ENCODE measurements at places on chromosomes 7 and 10. TPM values are rescaled to one million over a fixed set of nuclear protein-coding genes. Genes with fewer than 3 reads are reported as not detected.

Gene HMX2
- not detected for total RNA-seq

Gene ABCC2
- 1.1 TPM for total RNA-seq

Gene PPIF
- 173 TPM for total RNA-seq

Gene NOS3
- total RNA-seq = 9.9 TPM

Gene PILRB
- total RNA-seq = 33.7 TPM

Gene FAM20C
- 3.6 TPM for total RNA-seq

Gene MLXIPL
- total RNA-seq = not detected

Gene ENTPD1
- total RNA-seq = 6.7 TPM

Gene TMEM270
- total RNA-seq = not detected

Gene RPEL1
- total RNA-seq = not detected

DNA sequence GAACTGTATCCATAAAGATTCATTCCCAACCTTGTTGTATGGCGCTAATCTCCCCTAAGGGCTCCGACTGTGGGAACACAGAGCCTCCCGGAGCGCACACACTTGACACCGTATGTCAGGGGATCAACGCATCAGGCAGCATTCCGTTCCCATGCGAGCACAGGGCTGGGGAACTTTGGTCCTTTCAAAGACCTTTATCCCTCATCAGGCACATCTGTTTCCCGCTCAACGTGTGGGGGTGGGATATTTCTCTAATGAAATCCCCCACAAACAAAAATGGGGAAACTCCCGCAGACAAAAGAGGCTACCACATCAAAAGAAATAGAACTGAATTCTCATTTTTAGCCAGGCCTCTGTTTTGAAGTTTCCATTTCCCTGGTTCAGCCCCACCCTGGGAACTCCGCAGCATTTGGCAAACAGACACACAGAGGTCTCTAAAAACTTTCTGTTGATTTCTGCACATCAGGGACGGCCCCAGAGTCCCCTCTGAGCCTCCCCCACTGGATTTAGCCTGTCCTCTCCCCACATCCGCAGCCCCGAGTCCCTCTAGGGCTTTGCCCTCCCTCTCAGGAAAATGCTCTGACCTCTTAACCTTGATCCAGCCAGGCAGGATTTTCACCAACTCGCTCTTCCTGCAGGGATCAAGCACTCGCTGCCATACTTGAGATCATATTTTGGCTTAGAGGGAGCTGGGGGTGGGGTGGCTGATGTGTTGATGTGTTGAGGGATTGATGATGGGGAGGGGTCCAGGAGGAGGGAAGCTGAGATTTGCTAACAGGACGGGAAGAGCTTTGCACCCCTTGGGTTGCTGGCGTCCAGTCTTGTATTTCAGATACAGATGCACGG lies 6.6 kb downstream of the CPA5 start:
- no peak overlapping the region for H3K27ac ChIP-seq
- H3K4me1 ChIP-seq = no peaks in the 10 kb centered on the region
- no peak overlapping the region for H3K4me3 ChIP-seq
- H3K27me3 ChIP-seq = peaks cover 3% of the 10 kb centered on the region

DNA sequence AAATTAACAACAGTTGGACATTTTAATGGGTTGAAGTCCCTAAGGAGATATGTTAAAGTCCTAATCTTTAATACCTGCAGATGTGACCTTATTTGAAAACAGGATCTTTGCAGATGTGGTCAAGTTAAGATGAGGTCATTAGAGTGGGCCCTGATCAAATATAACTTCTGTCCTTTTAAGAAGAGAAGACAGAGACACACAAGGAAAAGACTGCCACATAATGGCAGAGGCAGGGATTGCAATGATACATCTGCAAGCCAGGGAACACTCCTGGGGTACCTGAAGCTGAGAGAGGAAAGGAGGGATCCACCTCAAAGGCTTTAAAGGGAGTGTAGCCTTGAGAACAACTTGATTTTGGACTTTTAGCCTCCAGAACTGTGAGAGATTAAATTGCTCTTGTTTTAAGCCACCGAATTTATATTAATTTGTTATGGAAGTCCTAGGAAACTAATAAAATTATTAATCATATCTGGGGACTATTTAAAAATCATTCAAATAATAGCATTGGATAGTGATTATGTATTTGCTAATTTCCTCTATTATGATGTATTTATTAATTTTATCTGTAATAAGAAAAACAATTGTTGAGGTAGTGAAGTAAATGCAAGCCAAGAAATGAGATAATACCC lies 700.0 kb upstream of the PCDH15 start:
- H3K4me1 ChIP-seq = no peaks in the 10 kb centered on the region
- no peaks in the 10 kb centered on the region for H3K27me3 ChIP-seq
- H3K36me3 ChIP-seq = no peaks in the 10 kb centered on the region
- H3K4me3 ChIP-seq = no peak overlapping the region

DNA sequence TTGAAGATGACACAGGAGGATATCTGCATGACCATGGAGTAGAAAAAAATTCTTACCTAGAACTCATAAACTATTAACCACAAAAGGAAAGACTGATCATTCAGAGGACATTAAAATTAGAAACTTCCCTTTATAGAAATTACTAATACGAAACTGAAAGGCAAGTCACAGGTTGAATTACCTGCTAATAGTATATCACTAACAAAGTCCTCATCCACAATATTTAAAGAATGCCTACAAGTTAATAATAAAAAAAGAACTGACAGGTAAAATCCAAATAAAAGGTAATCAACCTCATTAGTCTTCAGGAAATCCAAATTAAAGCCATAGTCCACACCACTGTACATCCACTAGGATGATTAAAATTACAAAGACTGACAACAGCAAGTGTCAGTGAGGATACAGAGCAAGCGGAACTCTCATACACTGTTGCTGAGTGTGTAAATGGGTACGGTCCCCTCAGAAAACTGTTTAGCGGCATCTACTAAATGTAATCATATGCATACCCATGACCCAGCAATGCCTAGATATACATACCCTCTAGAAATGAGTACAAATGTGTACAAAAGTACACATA lies 71.2 kb downstream of the ARHGAP21 start:
- no peaks in the 10 kb centered on the region for H3K27me3 ChIP-seq
- no peak for DNase-seq
- no peaks in the 10 kb centered on the region for H3K4me1 ChIP-seq
- H3K27ac ChIP-seq = no peak overlapping the region
- no peak overlapping the region for H3K4me3 ChIP-seq

- peaks cover 10% of the 10 kb centered on the region for H3K4me1 ChIP-seq
- H3K4me3 ChIP-seq = no peak overlapping the region
- H3K36me3 ChIP-seq = no peaks in the 10 kb centered on the region
- H3K27me3 ChIP-seq = no peaks in the 10 kb centered on the region
- H3K27ac ChIP-seq = no peak overlapping the region
Measured at GRCh38 chr10:30413996-30414576, 19.9 kb upstream of the MAP3K8 start.

GRCh38 chr10:23291551-23292334 lies 52.9 kb downstream of the C10orf67 start:
- H3K36me3 ChIP-seq = no peaks in the 10 kb centered on the region
- no peak overlapping the region for H3K27ac ChIP-seq
- H3K4me1 ChIP-seq = no peaks in the 10 kb centered on the region
- no peak overlapping the region for H3K4me3 ChIP-seq
- H3K27me3 ChIP-seq = no peaks in the 10 kb centered on the region

GRCh38 chr7:114650491-114650890 lies 235.9 kb downstream of the FOXP2 start:
- H3K27me3 ChIP-seq = no peaks in the 10 kb centered on the region
- no peaks in the 10 kb centered on the region for H3K4me1 ChIP-seq
- DNase-seq = no peak
- H3K36me3 ChIP-seq = no peaks in the 10 kb centered on the region

- H3K36me3 ChIP-seq = peaks cover 47% of the 10 kb centered on the region
- no peaks in the 10 kb centered on the region for H3K27me3 ChIP-seq
- H3K4me1 ChIP-seq = no peaks in the 10 kb centered on the region
- no peak overlapping the region for H3K4me3 ChIP-seq
Measured at GRCh38 chr7:98995111-98995510, 116.8 kb downstream of the TRRAP start.

- H3K4me3 ChIP-seq = no peak overlapping the region
- H3K27me3 ChIP-seq = no peaks in the 10 kb centered on the region
- H3K27ac ChIP-seq = no peak overlapping the region
- no peaks in the 10 kb centered on the region for H3K36me3 ChIP-seq
- peaks cover 5% of the 10 kb centered on the region for H3K4me1 ChIP-seq
Measured at GRCh38 chr10:132392811-132393694, 3.9 kb upstream of the PWWP2B start.

DNA sequence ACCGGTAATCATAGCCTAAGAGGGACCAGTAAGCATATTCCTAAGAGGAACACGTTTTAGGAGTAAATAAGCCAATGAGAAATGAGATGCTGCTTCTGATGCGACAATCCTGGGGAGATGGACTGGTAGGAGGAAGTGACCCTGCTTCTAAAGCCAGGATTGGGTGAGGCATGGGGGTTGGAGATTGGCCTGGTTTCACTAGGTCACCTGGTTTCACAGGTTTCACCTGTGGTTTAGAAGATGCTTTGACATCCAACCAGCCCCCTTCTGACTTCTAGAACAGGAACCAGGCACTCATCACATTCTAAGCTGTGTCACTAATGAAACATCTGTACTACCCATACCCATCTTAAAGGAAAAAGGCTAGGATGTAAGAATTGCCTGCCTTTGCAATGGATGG lies 53.0 kb upstream of the BAMBI start:
- H3K27me3 ChIP-seq = no peaks in the 10 kb centered on the region
- no peak overlapping the region for H3K4me3 ChIP-seq
- H3K36me3 ChIP-seq = no peaks in the 10 kb centered on the region
- H3K27ac ChIP-seq = no peak overlapping the region
- no peak for DNase-seq

- DNase-seq = no peak
- no peaks in the 10 kb centered on the region for H3K4me1 ChIP-seq
- no peak overlapping the region for H3K4me3 ChIP-seq
Measured at GRCh38 chr7:8480527-8480926, 47.1 kb downstream of the NXPH1 start.

- H3K4me3 ChIP-seq = no peak overlapping the region
- DNase-seq = no peak
- H3K27me3 ChIP-seq = no peaks in the 10 kb centered on the region
- H3K4me1 ChIP-seq = peaks cover 24% of the 10 kb centered on the region
- no peak overlapping the region for H3K27ac ChIP-seq
Measured at GRCh38 chr7:5854738-5855137, 25.9 kb upstream of the OCM start.

GRCh38 chr7:45072131-45073030 lies 16.4 kb downstream of the NACAD start:
- DNase-seq = no peak
- peaks cover 90% of the 10 kb centered on the region for H3K36me3 ChIP-seq
- H3K27me3 ChIP-seq = no peaks in the 10 kb centered on the region

DNA sequence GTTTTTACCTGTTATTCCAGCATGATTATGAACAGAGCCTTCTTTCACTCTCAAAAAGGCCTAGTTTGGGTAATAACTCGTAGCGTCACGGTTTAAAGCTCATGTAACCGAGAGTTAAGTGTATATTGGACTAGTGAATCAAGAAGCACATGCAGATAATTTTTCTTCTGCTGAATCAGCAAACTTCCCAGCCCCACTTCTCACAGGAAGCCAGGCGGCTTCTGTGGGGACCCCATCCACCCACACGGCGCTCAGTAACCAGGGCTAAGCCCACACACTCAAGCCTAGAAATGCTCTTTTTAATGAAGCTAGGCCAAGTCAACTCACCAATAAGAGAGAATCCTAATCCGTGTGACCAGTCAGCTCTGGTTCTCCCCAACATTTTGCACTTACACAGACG lies 191.2 kb upstream of the MGMT start:
- H3K27me3 ChIP-seq = no peaks in the 10 kb centered on the region
- H3K4me1 ChIP-seq = no peaks in the 10 kb centered on the region
- no peaks in the 10 kb centered on the region for H3K36me3 ChIP-seq
- DNase-seq = no peak

DNA sequence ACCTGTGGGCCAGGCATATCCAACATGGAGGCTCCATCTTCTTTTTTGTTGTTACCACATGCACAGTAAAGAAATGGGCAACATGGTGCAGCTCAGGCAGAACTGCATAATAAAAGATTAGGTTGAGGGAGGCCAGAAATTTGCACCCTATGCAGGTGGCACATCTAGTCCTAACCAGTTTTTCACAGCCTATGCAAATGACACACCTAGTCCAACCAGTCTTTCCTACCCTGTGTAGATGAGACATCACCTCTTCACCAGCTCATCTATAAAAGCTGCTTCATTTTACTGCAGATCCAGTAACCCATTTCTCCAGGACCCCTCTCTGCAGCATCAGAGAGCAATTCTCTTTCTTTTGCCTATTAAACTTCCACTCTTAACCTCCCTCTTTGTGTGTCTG lies 411.0 kb upstream of the PCDH15 start:
- no peaks in the 10 kb centered on the region for H3K4me1 ChIP-seq
- no peaks in the 10 kb centered on the region for H3K36me3 ChIP-seq
- no peak overlapping the region for H3K27ac ChIP-seq
- no peaks in the 10 kb centered on the region for H3K27me3 ChIP-seq

GRCh38 chr7:40194745-40195144 lies 59.9 kb downstream of the SUGCT start:
- no peak for DNase-seq
- H3K27ac ChIP-seq = no peak overlapping the region
- no peak overlapping the region for H3K4me3 ChIP-seq
- no peaks in the 10 kb centered on the region for H3K27me3 ChIP-seq

GRCh38 chr7:80622541-80622940 lies 15.9 kb upstream of the CD36 start:
- H3K27ac ChIP-seq = no peak overlapping the region
- no peaks in the 10 kb centered on the region for H3K27me3 ChIP-seq
- H3K4me1 ChIP-seq = no peaks in the 10 kb centered on the region
- H3K36me3 ChIP-seq = no peaks in the 10 kb centered on the region
- no peak for DNase-seq
- H3K4me3 ChIP-seq = no peak overlapping the region

- H3K4me1 ChIP-seq = no peaks in the 10 kb centered on the region
- H3K27me3 ChIP-seq = no peaks in the 10 kb centered on the region
- DNase-seq = no peak
Measured at GRCh38 chr10:99365736-99366135, 36.6 kb downstream of the CNNM1 start.

DNA sequence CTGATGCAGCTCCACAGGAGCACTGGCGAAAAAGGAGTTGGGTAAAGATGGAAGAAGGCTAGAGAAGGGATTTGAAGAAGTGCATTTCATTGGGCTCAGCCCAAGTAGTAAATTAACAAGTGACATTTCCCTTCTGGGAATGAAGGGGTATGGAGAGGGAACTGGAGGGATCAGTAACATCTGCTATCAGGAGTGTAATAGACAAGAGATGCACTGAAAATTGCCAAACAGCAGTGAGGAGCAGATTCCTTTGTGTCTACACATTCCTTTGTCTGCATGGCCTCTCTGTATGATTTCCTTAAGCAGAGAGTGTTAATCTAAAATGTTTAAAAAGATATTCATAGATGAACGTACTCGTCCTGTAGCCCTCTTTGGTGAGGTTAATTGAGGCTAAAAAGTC lies 148.2 kb upstream of the FERD3L start:
- no peak overlapping the region for H3K27ac ChIP-seq
- no peaks in the 10 kb centered on the region for H3K36me3 ChIP-seq
- no peak for DNase-seq
- no peaks in the 10 kb centered on the region for H3K27me3 ChIP-seq
- no peak overlapping the region for H3K4me3 ChIP-seq
- H3K4me1 ChIP-seq = no peaks in the 10 kb centered on the region

- no peaks in the 10 kb centered on the region for H3K4me1 ChIP-seq
- H3K27ac ChIP-seq = no peak overlapping the region
- no peaks in the 10 kb centered on the region for H3K36me3 ChIP-seq
- no peak for DNase-seq
Measured at GRCh38 chr10:23198940-23199767, 7.0 kb downstream of the PTF1A start.

- no peaks in the 10 kb centered on the region for H3K36me3 ChIP-seq
- H3K27me3 ChIP-seq = no peaks in the 10 kb centered on the region
- no peak overlapping the region for H3K27ac ChIP-seq
- H3K4me1 ChIP-seq = no peaks in the 10 kb centered on the region
- DNase-seq = no peak
- H3K4me3 ChIP-seq = no peak overlapping the region
Measured at GRCh38 chr7:4270941-4271715, 411.0 kb upstream of the FOXK1 start.

GRCh38 chr7:11077816-11078215 lies 104.1 kb downstream of the PHF14 start:
- H3K4me3 ChIP-seq = no peak overlapping the region
- no peak overlapping the region for H3K27ac ChIP-seq

All from CD8-positive, alpha-beta memory T cell (primary cell).